ENCODE measurements at places on chromosomes 1 and 21.

DNA sequence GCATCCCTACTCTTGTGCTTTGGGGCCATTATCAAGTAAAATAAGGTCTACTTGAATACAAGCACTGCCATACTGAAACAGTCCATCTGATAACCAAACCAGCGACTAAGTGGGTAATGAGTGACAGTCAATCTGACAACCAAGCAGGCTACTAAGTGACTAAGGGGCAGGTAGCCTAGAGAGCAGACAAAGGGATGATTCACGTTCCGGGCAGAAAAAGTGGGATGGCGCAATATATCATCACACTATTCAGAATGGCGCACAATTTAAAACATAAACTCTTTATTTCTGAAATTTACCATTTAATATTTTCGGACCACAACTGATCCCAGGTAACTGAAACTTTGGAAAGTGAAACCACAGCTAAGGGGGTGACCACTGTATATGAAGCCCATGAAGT is 17.7 kb downstream of the NGF start:
- DNase-seq, result no peak

DNA sequence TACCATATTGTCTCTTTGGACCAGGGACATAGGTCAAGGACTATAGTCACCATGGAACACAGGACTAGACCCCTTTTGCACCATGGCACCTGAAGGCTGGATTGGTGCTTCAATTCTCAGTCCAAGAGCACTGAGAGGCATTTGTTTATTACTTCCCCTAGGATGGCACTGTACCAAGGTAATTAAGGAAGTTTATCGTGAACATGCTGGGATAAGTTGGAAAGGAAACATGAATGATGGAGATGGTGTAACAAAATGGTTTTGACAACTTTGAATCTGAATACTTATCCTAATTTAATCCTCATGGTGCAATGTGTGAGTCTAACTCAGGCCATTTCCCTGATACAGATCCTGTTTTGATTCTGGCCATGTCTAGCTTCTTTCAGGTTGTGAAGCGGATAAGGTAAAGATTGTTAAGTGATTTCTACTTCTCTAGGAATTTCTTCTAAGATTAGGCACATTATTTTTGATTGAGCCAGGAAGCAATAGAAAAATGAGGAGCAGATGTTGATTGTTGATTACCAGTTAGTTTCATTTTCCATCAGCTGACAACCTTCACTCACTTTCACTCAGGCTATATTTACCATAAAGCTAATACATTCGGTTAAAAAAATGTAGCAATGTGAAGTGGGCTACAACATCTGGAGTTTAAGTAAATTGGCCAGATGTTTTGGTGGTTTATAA is 37.3 kb upstream of the SIPA1L2 start:
- DNase-seq, result no peak

- DNase-seq, result no peak
Measured at GRCh38 chr1:221991221-221991620, 249.3 kb upstream of the DUSP10 start.

- DNase-seq, result no peak
Measured at GRCh38 chr1:205849619-205850355, at the start of gene PM20D1. Gene PM20D1 (minus strand): TSS chr1:205850132. CDS start chr1:205850072, 60 bp downstream.

- no peak for DNase-seq
Measured at GRCh38 chr1:24501371-24502064, 1.1 kb upstream of the RCAN3 start.

GRCh38 chr1:245121523-245121922 is 33.3 kb upstream of the KIF26B start:
- DNase-seq, result no peak

- DNase-seq, result no peak
Measured at GRCh38 chr1:81760477-81761097, 40.1 kb upstream of the ADGRL2 start.

GRCh38 chr1:201766131-201766866 is 62.7 kb upstream of the IPO9 start:
- no peak for DNase-seq

- no peak for DNase-seq
Measured at GRCh38 chr1:158333405-158334155, 2.2 kb upstream of the CD1B start.

DNA sequence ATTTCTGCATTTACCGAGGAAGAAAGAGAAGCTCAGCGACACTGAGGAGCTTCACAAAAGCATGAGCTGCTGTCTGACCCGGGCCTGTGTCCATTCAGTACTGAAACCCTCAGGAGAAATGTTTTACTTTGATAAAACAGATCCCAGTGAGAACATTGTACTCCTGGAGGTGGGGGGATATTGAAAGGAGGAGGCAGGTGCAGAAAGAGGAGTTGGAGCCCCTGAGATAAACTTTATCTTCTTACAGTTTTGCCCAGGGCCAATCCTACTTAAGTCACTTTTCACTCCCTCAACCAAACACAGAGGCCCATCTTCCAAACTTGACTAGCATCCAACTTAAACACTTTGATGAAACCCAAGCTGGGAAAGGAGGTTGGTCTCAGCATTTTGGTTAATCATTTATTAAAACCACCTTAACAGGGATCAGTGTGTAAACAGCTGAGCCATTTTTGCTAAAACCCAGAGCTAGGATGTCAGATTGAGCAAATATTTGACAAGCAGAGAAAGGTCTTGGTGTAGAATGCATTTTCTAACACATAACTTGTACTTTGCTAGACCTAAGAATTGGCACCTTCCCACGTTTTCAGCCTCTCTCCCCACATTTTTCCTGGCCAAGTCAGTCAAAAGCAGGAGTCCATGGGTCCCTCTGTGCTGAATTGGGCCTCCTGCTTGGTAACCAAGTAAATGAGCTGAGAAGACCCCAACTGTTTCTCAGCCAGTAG is 32.5 kb upstream of the SARS1 start:
- no peak for DNase-seq

GRCh38 chr21:38645282-38645681 is 147.0 kb upstream of the ERG start:
- DNase-seq, result no peak

DNA sequence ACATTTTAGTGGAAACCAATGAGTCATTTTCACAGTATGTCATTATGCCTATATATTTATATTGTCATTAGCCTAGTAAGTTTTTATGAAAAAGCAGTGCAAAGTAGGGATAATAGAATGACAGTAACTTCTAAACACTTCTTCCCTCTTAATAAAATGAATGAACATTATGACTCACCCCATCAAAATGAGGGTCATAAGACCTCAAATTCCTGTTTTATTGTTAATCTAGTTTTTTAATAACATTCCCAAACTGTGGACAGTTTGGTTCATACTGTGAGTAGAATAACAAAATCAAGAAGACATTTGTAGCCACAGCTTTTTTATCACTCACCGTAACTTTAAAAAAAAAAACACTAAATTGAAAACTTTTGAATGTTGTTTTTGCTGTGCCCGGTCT is 160.5 kb downstream of the LRRC40 start:
- DNase-seq, result no peak

DNA sequence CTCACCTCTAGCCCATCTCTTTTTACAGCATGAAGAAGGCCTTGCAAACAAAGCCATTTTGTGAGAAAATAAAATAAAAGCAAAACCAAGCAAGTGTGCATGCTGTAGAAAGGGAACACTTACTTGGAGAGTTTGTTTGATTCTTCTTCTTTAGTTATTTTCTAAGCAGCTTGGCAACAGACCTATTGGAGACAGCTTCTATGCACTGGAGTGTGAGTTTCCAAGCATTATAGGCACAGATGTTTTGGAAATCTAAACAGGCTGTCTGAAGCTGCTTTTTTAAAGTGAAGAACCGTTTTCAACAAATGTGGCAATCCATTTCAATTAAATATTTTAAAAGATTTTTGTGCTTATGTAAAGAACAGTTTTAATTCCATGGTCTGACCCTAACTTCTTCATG is 76.6 kb downstream of the NGF start:
- no peak for DNase-seq

- no peak for DNase-seq
Measured at GRCh38 chr1:12109901-12110300, 46.8 kb downstream of the TNFRSF8 start.

DNA sequence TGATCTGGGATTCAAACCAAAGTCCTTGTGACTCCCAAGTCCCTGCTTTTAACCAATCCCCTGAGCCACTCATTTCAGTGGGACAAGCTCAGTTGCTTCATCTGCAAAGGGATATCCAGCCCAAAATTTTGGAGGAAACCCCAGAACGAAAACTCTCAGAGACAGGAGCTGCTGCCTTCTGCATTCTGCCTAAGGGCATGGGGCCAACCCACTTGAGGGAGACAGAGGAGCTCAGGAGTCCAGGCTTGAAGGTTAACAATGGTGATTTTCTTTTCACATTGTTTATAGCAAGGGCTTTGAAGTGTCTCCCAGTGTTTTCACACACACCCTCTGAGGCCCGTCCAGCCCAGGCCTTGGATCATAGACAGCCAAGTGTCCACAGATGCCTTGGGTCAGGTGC is 148.1 kb upstream of the CTTNBP2NL start:
- DNase-seq, result no peak

DNA sequence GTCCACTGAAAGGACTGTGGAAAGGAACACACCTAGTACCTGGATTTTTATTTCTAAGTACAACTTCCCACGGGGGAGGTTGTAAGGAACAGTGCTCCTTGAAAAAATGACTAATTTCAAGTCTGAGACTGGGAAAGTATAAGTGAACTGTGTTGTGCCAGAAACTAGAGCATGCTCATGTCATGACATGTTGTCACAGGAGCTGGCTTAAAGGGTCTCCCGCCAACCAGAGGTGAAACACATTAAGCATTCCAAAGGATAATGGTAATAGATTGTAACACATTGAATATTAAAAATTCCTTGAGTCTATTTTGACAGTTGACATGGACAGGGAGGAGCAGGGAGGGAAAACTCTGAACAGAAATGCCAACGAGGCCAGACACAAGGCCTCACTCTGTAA is 6.3 kb downstream of the ATP2B4 start:
- DNase-seq, result no peak

- DNase-seq, result no peak
Measured at GRCh38 chr1:239443361-239443760, 57.0 kb downstream of the CHRM3 start.

GRCh38 chr21:29827236-29827635 is 112.6 kb downstream of the GRIK1 start:
- no peak for DNase-seq

- DNase-seq, result no peak
Measured at GRCh38 chr1:111454859-111455641, 5.8 kb downstream of the ATP5PB start.

DNA sequence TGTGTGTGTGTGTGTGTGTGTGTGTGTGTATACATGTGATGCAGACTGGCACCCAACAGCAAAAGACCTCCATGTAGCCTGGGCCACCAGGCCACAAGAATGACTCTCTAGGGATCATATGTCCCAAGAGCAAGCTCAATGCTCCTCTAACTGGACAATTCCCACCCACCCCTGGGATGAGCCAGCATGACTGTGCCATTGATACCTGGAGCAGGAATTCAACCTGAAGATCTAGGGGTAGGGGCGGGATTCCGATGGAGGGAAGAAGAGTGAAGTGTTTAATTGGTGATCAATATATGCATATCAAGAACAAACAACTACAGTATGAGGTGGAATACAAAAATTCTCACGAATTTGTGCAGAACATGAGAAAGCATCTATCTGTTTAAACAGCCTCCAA is 136.2 kb downstream of the PSMG1 start:
- DNase-seq, result no peak

DNA sequence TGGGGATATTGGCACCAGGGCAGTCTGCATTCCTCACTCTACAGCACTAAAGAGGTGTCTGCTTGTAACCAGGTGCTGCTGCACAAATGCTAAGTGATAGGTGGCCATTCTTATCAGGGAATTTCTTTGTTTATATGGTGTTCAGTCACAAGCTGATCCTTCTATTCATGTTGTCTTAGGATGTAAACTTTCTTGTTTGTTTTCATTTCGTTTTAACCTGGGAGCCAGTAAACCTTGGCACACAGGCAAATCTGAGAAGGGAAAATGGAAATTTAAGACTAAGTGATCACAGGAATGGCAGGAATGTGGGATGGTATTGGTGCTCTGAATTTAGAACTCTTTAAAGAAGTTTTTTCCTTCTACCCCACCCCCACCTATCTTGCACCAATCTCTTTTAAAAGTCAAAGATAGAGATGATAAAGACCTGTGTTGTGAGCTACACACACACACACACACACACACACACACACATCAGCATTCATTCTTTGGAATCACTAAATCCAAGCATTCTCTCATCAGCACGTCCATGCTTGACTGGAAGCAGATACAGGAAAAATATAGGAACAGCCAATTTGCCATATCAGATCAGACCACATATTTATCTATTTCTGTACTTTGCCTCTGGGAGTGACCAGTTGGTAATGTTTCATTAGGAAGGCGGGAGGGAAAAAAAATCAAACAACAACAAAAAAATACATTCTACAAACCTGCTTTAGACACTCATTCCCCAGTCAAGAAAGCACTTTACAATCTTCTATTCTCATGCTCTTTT is 451.4 kb upstream of the ADGRL2 start:
- DNase-seq, result no peak

- no peak for DNase-seq
Measured at GRCh38 chr1:39187275-39188046, 17.0 kb upstream of the MACF1 start.
